Smooth muscle cell of the brain vasculature (primary cell): ENCODE measurements at places on chromosomes 6 and 20.

DNA sequence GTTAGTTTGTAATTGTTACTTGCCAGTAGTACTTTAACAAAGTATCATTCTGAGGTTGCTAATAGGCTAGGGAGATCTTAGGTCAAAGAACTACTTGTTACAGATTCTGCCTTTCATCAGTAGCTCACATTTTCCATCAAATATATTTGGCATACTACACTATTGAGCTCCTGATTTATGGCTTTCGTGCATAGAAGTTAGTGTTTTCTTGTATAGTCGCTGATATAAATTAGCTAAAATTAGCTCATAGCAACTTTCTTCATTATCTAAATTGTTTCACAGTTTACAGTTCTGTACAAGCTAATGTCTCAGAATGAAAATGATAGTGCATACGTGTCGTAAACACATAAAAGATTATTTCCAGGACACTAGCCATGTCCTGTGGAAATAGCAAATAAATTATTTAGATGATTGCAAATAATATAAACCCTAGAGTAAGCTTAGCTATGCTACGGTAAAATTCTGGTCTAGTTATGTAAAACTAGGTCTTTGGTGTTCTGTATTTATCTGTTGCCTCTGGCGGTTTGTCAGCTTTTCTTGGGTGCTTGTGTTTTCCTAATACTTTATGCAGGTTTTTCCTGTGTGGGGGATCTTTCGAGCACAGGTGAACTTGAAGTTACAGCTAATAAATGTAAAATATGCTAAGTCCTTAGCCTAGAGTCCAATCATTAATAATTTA lies 15.1 kb downstream of the PDE7B start:
- DNase-seq: no peak

DNA sequence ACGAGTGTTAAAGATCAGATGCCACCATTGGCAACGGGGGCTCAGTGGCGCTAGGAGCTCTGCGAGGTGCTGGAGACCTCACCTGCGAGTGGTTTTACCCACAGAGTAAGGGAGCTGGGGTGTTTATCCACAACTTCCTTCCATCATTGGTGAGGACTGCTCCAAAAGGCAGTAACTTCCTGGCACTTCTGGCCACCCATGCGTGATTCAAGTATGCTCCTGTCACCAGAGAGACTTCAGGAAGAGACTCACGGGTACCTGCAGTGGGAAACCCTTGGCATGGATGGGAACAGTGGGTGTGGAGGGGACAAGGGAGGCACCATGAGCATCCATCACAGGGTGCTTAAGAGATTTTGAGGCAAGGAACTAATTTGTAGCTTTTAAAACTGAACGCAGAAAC lies 53.2 kb downstream of the RIN2 start:
- DNase-seq: no peak

- no peak for DNase-seq
These were observed 6.2 kb downstream of the PTPN1 start for GRCh38 chr20:50516180-50516934.

- no peak for DNase-seq
These were observed 97.6 kb downstream of the SLC22A23 start for GRCh38 chr6:3359101-3359752.

DNA sequence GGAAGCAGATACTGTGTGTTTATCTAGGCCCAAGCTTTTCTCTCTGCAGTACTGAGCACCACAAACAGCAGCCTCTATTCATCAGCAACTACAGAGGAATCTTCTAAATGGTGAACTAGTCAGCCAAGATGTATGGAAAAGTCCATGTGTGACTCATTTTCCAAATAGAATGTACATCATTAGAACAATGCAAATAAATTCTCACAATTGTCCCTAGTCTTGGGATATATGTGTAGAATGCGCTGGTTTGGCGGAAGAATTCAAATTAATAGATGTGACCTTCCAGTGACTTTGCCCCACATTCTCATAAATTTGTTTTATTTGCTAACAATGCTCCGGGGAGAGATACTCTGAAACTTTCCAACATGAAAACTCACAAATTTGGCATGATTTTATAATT lies 436.2 kb downstream of the CBLN4 start:
- DNase-seq: no peak

- no peak for DNase-seq
These were observed 97.5 kb downstream of the AIG1 start for GRCh38 chr6:143158113-143158581.

DNA sequence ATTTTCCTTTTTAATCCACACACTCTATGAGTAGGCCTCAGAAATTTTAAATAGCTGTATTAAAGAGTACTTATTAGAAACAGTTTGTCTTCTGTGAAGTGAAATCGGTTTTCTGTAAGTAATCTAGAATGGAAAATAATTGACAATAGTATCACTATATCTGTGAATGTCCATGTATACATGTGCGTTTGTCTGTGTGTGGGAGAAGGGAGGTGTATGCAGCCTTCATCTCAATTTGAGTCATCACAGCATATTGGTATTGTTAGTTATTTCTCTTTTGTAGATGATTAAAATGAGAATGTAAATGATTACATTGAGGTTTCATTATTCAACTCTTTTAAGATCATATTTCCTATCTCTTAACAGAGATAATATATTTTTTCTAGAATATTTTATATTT lies 206.0 kb downstream of the EYS start:
- DNase-seq: no peak

GRCh38 chr6:85451565-85452306 lies 1.9 kb downstream of the NT5E start:
- no peak for DNase-seq
